ENCODE measurements at places on chromosomes 16 and 17.

- DNase-seq: no peak
Measured at GRCh38 chr17:3944485-3945388, 19.5 kb downstream of the ATP2A3 start.

GRCh38 chr16:89135971-89136765 lies 35.4 kb upstream of the CDH15 start:
- no peak for DNase-seq

- no peak for DNase-seq
Measured at GRCh38 chr16:28069971-28070794, 6.7 kb upstream of the GSG1L start.

DNA sequence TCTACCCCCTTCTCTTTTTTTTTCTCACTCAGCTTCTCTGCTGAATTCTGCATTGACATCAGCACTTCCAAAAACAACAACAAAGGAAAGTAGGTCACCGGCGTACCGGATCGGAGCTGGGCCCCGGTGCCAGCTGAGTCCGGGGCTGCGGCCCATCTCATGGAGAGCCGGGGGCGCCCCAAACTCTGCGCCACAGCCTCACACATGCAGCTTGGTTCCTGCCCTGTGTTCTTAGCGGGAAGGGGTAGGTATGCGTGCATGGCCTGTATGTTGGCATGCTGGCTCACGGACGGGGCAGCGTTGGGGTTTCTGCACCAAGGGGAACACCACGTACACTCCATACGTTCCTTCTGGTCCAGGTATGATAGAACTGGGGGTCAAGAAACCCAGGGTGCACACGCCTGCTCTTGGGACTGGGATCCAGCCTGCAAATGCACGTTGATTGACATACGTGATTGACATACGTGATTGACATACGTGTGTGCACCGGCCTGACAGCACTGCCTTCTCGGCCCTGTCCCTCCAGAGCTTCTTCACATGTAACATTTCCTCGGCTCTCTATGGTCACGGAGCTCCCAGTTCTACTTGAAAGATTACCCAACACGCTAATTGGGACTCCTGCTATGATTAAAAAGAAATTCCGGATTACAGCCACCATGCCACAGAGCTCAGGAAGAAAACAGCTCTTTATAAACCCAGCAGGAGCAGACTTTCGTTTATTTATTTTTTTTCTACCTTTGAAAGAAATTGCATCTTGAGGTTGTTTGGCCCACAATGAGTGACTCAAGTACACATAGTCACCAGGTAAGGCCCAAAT lies 88.7 kb downstream of the RPA1 start:
- no peak for DNase-seq

- DNase-seq: peak; percentile 37
Measured at GRCh38 chr16:84672276-84673202, 24.2 kb downstream of the KLHL36 start.

DNA sequence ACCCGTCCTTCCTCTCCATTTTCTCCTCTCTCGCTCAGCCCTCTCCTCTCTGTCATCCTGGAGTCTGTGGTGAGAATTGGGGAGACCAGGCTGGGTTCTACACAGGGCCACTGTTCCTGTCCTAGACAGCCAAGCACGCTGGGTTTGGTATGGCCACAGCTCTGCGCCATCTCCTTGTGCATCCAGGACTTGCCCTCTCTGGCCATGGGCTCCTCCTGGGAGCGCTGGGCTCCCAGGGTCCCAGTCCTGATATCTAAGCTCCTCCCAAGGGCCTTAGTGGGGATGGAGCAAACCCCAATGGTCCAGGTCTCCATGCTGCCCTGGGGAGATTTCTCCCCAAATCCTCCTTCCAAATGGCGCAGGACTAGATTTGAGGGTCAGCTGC lies 27.2 kb upstream of the ITGA3 start:
- DNase-seq: no peak

DNA sequence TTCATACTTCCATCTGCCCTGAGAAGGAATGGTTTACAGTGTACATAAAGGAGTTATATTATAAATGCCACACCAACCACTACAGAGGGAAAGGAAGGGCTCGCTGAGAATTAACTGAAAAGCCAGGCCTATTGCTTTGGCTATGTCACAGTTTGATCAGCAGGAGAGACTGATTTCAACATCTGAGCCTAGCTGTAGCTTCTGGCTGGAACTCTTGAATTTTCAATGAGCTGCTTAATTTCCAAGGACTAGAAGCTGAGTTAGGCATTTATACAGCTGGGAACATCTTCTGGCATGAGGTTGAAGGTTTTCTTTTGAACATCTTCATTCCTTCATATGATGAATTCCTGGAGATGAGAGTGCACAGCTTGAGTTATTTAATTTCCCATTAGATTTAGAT lies 47.6 kb upstream of the GNAO1 start:
- DNase-seq: no peak

- DNase-seq: no peak
Measured at GRCh38 chr16:71389330-71389729, 30.8 kb downstream of the CALB2 start.

- no peak for DNase-seq
Measured at GRCh38 chr16:9545522-9546437, 454.3 kb downstream of the HAPSTR1 start.

DNA sequence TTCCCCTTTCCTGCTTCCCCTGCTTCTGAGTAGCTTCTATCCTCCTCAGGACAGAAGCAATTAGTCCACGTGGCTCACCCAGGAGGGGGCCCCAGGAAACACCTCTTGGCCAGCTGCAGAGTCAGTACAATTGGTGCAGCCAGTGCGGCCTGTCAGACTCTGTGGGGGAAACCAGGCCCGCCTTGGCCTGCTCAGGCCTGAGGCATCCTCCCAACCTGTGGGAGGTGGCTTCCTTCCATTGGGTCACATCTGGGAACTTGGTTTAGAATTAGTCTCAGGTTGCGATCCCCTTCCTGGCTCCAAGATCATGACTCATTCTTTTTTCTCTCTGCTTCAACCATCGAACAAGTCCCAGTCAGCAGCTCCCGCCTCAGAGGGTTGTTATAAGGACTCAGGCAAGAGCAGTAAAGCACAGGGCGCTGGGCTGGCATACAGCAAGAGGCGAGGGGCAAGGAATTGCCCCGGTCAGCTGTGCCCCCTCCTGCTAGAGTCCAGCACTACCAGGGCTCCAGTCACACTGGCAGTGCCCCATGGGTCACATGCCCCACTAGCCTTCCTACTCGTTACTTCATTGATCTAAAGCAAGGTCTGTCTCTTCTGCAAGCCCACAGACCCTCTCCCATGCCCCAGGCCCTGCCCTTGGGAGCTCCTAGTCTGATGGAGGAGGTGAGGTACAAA lies 8.1 kb upstream of the EPX start:
- DNase-seq: no peak

DNA sequence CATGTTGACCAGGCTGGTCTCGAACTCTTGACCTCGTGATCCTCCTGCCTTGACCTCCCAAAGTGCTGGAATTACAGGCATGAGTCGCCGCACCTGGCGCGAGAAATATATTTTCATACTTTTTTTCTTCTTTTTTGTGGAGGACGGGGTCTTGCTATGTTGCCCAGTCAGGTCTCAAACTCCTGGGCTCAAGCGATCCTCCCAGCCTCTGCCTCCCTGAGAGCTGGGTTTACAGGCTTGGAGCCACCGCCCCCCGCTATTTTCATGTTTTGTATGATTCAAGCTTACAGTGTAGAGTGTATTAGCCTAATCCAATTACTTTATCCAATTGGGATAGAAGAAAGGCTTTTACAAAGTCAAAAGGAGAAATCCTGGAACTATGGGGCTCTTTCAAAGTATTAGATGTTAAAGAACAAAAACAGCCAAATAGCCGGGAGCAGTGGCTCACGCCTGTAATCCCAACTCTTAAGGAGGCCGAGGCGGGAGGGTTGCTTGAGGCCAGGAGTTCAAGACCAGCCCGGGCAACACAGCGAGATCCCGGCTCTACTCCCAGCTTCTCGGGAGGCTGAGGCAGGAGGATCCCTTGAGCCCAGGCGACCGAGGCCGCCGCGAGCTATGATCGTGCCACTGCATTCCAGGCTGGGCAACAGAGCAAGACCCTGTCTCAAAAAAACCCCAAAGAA lies 1.4 kb upstream of the MAP1LC3B start:
- DNase-seq: no peak

DNA sequence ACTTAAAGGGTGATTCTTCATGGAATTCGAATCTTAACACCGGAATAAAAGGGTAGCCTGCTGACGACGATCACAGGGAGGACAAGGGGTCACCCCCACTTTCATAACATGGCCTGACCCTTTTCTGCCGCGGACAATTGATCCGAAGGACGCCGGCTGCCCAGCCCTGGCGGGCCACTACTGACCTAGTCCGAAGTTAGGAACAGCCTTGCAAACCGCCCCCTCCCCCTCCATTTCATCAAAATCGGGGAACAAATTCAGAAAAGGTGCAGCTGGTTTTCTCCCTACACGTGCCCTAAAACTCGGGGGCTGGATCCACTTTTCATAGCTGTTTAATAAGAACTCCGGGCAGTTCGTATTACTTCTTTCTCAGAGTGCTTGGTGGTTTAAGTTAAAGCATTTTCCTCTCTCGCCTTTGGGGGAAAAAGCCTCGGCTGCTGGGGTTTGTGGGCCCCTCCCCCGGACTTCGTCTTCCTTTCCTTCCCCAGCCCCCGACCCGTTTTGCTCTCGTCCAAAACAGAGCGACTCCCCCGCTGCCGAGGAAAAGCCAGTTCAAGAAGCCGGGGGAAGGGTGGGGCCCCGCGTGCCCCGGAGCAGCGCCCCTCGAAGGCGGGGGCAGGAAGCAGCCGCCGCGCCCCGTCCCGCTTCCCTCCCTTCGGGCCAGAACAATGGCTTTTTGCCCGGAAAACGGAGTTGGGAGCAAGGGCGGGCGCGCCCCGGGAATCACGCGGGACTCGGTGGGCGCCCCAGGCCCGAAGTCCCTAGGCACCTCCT lies 641 bp upstream of the CBX2 start:
- peak; percentile 76 for DNase-seq

- DNase-seq: peak; percentile 99
Measured at GRCh38 chr17:21126645-21127508, at the start of gene DHRS7B. Gene DHRS7B (plus strand): TSS chr17:21126964. CDS start chr17:21126972, 8 bp downstream.

- DNase-seq: no peak
Measured at GRCh38 chr16:29910819-29911675, 10.8 kb downstream of the ASPHD1 start.

DNA sequence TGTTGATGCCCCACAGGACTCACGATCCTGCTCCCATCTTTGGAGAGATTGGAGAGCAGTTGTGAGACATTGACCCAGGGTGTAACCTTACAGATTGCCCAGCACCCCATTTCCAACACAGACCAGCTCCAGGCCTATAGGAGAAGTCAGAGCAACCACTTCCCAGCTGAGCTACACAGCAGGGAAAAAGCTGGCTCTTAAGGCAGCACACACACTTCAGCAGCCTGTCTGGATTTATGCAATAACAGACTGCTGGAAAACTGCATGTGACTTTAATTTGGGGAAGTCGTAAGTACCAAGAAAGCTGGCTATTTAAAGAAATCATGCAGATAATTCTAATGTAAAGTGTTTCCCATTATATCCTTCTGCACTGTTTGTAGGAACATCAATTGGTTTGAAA lies 30.8 kb downstream of the NOG start:
- DNase-seq: no peak

GRCh38 chr16:80459331-80459777 lies 81.4 kb upstream of the DYNLRB2 start:
- no peak for DNase-seq

DNA sequence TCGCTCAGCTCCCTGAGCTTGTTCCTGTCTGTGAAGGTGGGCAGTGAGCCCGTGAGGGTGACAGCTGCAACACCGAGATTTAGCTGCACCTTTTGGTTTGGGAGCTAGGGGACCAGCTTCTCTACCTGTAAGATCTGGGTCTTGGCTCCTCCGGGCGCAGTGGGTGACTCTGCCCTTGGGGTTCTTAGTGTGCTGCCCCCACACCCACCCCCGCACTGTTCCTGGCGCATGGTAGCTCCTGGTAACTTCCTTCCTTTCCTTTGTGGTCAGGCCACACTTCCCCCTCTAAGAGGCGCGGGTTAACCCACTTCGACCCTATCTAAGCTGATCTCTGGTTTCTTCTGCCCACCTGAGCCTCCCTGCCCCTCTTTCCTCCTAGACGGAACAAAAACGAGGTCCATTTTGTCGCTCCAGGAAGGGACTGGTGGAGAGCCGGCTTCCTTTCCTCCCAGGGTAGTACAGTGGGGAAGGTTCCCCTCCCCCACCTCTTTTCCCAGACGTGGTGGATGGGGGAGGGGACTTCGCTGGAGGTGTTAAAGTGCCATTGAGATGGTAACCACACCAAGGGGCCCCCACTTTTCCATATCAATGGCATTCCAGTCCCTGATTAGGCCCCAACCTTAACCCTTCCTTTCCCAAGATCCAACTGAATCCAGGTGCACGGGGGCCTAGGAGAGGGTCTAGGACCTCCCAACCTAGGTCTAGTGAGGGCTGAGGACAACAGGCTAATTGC lies 4.6 kb upstream of the CLDN9 start:
- DNase-seq: peak; percentile 94

- no peak for DNase-seq
Measured at GRCh38 chr17:80252871-80253270, 7.8 kb upstream of the RNF213 start.

GRCh38 chr17:59160157-59161025 lies 4.8 kb downstream of the PRR11 start:
- DNase-seq: no peak

DNA sequence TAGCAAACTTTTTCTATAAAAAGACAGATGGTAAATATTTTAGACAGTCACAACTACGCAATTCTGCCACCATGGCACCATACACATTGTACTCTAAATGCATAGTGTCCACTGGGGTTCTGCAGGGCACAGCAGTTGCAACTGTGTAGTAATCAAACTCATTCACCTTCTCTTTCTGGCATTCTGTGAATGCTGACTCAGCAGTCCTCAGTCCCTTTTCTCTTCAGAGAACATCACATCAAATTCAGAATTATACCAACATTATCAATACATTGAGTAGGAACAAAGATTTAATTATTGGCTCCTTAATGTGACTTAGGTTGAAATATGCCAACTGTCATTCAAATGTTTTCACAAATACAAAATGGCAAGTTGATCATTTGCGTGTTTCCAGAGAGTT lies 74.2 kb upstream of the N4BP1 start:
- DNase-seq: no peak
